ENCODE measurements at places on chromosomes 1 and 21.

DNA sequence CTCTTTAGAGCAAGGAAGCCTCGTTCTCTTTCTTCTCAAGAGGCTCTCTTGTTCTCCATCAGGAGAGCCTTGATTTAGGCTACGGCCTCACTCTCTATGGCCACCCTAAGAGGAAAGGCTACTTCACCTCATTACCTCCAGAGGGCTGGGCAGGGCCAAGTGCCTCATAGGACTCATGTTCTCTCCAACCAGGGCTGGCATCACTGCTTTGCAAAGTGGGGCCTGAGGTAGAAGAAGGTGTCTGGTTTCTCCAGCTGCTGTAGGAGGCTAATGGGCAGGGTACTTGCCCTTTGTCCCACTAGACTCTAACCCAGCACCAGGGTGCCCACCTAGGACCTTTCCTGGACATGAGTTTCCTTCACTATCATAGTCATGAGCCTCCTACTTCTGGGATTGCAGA, 2.1 kb upstream of the ATXN7L2 start:
- no peak for DNase-seq

DNA sequence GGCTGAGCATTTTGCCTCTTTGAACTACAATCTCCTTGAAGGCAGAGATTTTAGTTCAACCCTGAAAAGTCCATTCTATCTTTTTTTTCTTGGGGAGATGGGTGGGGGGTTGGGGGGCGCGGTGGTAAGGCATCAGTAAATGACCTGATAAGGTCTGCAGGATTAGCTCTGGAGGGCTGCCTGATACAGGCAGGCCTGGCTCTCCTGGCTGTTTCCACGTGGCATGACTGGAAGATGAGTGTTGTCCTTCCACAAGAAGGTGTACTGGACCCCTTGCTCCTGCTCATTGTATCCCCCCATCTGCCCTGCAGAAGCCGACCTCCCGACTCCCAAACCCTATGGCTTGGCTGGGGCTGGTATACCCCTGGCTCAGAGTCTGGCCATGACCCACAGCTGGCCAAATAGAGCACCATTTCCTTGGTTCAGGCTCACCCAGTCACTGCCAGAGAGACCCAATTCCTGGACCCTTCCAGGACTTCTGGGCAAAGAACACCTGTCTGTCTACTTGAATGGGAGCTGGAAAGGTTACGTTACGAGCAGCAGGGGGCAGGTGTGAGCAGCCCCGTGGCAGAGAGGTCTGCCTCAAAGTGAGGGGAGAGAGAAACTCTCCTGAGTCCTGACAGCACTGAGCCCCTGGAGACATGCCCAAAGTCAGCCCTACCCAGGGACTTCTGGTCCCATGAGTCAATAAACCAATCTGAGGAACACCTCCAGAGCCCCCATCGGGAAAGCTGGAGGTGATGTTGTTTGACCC, 17.0 kb downstream of the DHRS3 start:
- no peak for DNase-seq

DNA sequence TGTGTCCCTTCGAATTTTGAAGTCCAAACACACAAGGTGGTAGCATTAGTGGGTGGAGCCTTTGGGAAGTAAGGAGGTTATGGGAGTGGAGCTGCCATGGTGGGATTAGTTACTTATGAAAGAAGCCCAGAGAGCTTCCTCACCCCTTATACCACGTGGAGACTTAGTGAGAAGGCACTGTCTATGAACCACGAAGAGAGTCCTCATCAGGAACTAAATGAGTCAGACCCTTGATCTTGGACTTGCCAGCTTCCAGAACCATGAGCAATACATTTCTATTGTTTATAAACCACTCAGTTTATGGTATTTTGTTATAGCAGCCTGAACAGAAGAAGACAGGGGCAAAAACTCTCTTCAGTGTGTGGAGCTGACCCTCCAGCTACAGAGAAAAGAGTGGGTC, 259.3 kb upstream of the AJAP1 start:
- no peak for DNase-seq

GRCh38 chr1:117301901-117302300, 65.3 kb upstream of the MAN1A2 start:
- DNase-seq = no peak

GRCh38 chr1:172902861-172903381, 147.8 kb downstream of the TNFSF18 start:
- no peak for DNase-seq

- DNase-seq = peak; percentile 49
Observed at GRCh38 chr21:27648560-27648959, 681.7 kb upstream of the ADAMTS5 start.

DNA sequence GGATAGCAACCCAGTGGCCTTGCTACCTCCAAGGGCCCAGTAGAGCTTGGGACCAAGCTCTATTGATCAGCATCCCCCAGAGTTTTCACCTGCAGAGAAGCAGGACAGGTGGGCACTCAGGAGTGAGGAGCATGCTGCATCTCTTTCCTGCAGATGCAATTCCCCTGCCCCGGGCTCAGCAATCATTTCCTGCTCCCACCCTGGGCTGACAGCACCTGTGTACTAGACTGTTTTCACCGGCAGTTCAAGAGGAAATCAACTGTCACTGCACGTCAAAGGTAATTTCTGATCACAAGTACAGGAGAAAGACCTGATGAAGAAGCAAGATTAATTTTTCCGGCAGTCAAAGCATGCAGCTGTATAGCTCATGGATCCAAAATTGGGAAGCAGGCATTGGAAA, 8.8 kb upstream of the NT5C1A start:
- DNase-seq = no peak

DNA sequence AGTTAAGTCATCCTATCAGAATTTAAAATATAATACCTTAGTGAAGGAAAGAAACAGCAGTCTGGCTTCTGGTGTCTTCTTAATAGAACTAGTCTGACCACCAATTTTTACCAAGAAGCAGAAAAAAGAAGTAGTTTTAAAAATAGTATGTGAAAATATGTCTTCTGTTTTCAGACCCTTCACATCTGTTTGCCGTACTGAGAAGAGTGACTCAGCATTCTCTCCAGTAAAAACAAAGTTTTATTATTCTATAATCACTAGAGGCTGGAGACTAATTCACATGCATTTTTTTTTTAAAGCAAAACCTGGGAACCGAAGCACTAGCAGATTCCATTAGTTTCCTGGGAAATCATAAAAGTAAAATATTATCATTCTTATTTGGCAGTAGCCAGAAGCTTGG, 163.8 kb downstream of the COL24A1 start:
- DNase-seq = peak; percentile 61

GRCh38 chr1:33515607-33516006, 43.2 kb downstream of the ZSCAN20 start:
- no peak for DNase-seq

- DNase-seq = no peak
Observed at GRCh38 chr1:222404710-222405109, 143.2 kb downstream of the HHIPL2 start.

DNA sequence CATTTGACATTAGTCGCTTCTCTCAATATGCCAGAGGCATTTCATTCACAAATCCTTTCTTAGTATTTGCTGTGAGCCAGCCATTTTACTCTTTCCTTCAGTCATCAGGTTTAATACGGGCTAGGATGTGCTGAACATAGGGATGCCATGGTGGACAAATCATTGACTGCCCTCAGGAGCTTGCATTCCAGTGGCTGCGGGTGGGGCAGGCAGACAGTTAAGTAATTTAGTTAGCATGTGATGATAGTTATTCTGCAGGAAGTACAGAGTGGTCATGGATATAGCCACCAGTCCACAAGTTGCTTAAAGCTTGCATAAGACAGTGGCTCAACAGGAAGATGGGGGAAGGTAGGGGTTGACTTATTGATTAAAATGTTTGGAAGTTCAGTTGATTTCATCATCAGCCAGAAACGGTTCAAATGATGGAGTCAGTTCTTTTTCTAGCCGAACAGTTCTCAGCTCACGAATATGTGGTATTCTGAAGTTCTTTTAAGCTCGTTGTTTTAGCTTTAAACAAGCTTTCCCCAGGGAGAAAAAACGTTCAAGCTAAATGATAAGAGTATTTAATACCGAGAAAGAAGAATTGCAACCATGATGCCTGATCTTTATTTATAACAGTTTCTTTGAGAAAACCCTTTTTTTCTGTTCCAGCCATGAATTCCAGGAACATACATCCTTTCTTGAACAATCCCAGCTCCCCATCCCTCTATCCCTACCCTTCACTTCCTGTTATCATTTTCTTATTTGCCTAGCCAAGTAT, 1.4 kb downstream of the SLC22A15 start:
- no peak for DNase-seq

- DNase-seq = peak; percentile 90
Observed at GRCh38 chr1:214002472-214002871, 14.7 kb downstream of the PROX1 start.

DNA sequence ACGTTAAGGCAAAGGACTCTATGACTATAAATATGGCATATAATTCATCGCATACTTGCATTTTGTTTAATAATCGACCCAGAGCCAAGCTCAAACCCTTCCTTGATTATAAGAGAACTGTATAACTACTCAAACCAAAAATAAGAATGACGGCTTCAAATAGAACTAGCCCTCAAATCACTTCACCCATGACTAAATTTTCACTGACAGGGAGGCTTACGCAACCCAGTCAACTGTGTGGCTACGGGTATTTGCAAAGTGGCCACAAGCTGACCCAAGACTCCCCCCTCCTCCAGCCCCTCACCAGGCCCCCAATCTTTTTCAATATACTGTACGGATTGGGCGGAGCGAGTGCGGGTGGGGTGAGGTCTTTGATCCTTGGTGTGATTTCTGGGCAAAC, 268.3 kb downstream of the ASTN1 start:
- no peak for DNase-seq

DNA sequence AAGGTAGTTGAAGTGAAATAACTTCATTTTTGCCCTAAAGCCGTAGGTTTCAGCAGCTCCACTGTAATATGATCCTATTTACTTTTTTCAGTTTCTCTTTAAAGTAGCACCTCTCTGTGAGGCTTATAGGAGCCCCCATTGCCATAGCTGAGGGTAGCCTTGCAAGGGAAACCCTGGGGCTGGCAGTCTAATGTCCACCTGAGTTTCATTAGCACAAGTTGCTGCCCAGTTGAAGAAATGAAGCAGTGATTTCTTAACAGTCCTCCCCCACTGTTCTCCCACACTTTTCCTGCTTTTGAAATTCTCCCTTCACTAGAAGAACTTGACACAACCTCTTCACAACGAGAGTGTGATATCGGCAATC, 1.5 kb downstream of the HMCN1 start:
- DNase-seq = peak; percentile 32

DNA sequence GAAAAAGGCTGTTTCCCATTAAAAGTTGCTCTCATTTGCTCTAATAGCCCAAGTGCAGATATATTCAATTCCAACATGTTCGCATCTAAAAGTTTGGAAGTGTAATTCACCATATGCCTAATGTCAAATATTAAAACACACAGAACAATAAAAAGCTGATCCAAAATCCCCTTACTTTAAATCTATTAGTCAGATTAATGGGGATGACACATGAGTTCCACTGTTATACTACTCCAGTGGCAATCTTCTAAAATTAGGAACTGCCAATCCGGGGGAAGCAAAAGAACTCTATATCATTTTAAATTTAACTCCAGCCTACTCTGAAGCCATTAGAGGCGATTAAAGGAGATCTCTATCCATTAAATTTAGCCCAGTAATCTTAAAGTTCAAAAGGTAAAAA, 317.1 kb downstream of the NTNG1 start:
- no peak for DNase-seq

DNA sequence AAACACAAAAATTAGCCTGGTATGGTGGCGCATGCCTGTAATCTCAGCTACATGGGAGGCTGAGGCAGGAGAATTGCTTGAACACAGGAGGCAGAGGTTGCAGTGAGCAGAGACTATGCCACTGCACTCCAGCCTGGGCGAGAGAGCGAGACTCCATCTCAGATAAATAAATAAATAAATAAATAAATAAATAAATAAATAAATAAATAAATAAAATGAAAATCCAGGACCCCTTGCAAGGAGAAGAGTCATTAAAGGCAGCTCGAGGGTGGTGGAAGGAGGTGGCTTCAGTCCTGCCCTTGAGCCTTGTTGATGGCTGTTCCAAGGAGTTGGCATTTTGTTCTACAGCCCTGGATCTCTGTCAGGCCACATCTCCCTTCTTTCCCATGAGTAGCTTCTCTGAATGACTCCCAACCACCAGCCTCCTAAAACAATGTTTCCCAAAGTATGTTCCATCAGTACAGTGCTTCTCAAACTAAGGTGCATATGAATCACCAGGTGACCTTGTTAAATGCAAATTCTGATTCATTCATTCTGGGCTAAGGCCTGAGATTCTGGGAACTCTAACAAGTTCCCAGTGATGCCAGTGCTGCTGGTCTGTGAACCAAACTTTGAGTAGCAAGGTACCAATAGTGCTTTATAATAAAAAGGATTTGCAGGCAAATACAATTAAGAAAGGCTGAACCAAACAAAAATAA, 99.0 kb downstream of the KCNN3 start:
- no peak for DNase-seq

DNA sequence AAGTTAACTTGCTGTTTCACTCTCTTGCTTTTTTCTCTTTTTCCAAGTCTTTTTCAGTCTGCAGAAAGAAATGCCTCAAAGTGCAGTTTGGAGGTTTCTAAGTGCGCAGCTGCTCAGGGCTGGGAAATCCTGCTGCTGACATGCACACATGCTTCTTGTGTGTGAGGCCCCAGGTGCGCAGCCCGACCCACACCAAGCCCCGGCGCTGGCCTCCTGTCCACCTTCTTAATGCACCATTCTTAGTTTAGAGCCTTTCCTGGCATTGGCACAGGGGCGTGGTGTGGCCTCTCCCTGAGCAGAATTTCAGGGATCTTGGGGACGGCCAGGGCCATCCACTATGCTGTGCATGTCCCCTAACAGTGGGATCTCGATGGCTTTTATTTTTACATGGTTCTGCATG, 315.2 kb downstream of the CAMTA1 start:
- peak; percentile 14 for DNase-seq

DNA sequence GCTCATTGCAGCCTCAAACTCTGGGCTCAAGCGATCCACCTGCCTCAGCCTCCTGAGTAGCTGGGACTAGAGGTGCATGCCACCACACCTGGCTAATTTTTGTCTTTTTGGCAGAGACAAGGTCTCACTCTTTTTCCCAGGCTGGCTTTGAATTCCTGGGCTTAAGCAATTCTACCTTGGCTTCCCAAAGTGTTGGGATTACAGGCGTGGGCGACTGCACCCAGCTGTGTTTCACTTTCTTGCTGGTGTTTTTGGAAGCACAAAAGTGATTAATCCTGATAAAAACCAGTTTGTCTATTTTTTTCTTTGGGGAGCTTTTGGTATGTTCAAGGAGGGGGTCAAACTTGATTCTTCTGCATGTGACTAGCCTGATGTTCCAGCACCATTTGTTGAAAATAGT, 19.3 kb downstream of the RNF11 start:
- DNase-seq = no peak

GRCh38 chr21:37513383-37513782, 146.8 kb downstream of the DYRK1A start:
- no peak for DNase-seq

GRCh38 chr1:197314682-197315081, 46.6 kb downstream of the CRB1 start:
- DNase-seq = peak; percentile 12

DNA sequence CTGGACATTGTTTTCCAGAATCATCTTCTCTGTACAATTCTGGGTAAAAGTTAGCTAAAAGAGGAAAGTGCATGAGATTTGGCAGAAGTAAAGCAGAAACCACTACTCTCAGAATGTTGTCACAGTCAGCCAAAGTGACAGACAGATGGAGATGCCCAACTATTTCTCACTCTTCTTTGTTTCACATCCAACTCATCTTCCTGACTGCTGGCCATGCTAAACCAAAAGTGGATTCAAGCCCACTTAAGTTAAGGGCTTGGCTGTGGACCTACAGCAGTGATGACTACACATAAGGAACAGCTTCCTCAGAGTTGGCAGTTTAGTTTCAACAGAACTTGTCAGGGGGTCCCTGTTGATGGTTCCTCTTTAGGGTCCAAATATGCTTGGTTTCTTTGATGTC, 730.2 kb downstream of the LRRIQ3 start:
- DNase-seq = no peak

GRCh38 chr1:119637710-119638109, 10.4 kb downstream of the ZNF697 start:
- no peak for DNase-seq

Data from umbilical cord (tissue), 2 donors.